Right ventricle myocardium inferior (tissue), 1 donor: ENCODE measurements at places on chromosomes 16 and 17. TPM values are rescaled to one million over a fixed set of nuclear protein-coding genes. Genes with fewer than 3 reads are reported as not detected.

ABCA10 gene
- 7.1 TPM for total RNA-seq

ERN2 gene
- not detected for total RNA-seq

LCMT1 gene
- 35.3 TPM for total RNA-seq

TP53TG3F gene
- not detected for total RNA-seq

SHISA9 gene
- 0.49 TPM for total RNA-seq

FBXW10 gene
- total RNA-seq = not detected

EPX gene
- total RNA-seq = not detected

GPRC5B gene
- 90.0 TPM for total RNA-seq

MMP28 gene
- 2.3 TPM for total RNA-seq

FBXO39 gene
- total RNA-seq = not detected

PLD6 gene
- total RNA-seq = 12.9 TPM

EMP2 gene
- total RNA-seq = 110 TPM

ZACN gene
- total RNA-seq = not detected

MYO1C gene
- 196 TPM for total RNA-seq

ALDH3A1 gene
- not detected for total RNA-seq

CIBAR2 gene
- not detected for total RNA-seq

SLC25A19 gene
- 19.5 TPM for total RNA-seq

FNDC8 gene
- not detected for total RNA-seq
